Kasumi-1 (cell line): ENCODE measurements at places on chromosomes 2 and 18.

DNA sequence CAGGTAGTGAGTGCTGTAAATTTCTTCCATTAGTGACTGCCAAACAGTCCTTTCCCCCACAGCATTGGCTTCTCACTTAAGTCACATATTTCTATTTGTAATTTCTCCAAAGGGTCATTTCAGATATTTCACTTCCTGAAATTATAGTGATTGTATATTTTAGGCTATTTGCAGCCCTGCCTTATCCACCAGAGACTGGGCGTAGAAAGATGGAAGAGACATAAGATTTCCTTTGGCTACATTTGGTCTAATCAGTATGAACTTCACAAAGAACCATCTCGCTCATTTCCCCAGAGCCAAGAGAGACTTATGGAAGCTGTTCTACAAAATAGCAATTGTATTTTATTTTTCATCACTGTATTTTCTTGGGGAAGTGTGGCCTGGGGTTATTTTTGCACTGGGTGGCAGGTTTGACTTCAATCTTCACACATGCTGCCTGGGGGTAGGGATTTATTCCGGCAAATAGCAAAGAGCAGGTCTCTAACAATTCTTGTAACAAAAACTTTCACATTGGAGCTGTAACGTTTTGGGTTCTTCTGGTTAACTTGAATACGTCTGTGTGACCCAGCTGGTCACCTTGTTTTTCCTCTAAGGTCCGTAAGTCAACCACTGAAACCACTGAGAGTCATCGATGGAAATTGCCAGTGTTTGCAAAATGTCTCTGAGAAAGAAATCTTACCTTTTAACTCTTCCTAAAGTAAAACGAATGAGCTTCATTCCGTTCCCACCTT, 170.6 kb upstream of the SERPINE2 start:
- DNase-seq: no peak

- no peak for DNase-seq
Observed at GRCh38 chr2:98777076-98777475, 46.1 kb upstream of the MGAT4A start.

DNA sequence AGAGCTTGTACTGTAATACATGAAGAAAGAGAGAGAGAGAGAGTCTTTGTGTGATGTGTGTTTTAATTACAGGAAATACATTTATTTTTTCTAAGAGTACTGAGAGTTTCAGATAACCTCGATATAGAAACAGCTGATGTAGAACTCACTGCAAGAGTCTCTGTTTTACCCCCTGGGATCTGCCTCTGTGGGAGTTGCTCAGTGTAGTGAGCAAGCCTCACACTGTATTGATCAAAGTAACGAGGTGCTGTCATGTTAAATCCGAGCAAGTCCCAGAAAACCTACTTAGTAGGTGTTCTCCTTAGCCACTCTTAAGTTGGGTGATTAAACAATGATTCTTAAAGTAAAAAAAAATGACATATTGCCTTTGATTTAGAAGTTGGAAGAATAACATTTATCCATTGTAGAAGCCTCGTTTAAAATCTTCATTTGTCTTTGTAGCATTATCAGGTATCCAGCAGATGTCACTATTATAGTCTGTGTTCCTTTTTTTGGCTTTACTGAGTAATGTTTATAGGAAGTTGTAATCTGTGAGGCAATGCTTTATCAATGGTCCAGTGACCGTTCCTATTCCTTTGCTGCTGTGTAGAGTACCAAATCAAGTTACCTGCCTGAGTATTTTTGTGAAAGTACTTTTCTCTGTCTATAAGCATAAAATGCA, 219.0 kb downstream of the MYO3B start:
- peak; percentile 79 for DNase-seq

- DNase-seq: no peak
Observed at GRCh38 chr2:237691029-237691907, 63.9 kb downstream of the LRRFIP1 start.

DNA sequence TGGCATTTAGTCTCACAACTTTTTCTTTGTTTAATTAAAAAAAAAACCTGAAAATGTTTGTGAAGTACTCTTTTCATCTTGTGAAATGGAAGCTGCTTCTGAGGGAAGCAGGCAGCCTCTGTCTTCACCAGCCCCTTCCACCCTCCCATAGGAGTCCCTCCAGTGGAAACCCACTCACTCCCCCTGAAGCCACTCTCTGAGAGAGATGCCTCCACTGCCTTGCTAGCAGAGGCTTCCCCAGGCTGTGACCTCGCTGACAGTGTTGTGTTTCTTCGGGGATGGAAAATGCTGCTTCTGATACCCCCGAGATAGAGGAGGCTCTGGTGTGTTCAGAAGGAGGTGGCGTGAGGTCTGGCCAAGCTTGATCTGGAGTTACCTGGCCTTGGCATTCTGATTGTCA, 59.9 kb downstream of the SH3RF3 start:
- no peak for DNase-seq

GRCh38 chr2:45412754-45413379, 198.2 kb downstream of the SRBD1 start:
- no peak for DNase-seq

GRCh38 chr2:119433636-119434327, 2.1 kb downstream of the TMEM37 start:
- no peak for DNase-seq

DNA sequence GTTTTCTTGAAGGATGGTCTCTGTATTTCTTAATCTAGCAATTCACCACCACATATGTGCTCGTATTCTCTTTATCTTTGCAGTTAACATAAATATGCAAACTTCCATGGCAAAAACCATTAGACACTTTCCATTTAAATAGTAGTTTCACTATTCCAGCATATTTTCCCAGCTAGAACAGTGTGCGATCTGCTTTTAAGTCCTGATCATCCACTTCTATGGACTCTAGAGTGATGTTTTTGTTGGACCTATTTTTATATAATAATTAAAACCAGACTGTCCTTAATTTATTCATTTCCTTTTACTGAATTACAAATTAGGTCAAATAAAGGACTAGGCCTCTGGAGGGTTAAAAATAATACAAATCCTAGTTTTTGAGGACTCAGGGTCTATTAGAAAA, 418.4 kb upstream of the TRIB2 start:
- no peak for DNase-seq

DNA sequence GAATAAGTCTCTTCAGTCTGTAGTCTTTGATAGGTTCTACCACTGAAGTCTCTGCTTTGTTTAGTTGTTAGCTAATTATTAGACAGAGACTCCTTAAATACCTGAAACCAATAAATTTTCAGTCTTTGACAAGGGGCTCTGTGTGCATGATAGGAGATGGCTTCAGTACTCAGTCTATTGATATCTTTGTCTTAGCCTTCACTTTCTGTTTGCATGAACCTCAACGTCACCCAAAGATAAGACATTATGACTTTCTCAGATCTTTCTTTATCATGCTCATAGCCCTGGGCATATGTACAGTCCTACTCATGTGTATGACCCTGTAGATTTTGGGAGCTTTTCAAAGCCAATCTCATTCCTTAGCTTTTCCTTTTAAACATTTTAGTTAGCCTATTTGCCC, 183.5 kb upstream of the GCFC2 start:
- no peak for DNase-seq

DNA sequence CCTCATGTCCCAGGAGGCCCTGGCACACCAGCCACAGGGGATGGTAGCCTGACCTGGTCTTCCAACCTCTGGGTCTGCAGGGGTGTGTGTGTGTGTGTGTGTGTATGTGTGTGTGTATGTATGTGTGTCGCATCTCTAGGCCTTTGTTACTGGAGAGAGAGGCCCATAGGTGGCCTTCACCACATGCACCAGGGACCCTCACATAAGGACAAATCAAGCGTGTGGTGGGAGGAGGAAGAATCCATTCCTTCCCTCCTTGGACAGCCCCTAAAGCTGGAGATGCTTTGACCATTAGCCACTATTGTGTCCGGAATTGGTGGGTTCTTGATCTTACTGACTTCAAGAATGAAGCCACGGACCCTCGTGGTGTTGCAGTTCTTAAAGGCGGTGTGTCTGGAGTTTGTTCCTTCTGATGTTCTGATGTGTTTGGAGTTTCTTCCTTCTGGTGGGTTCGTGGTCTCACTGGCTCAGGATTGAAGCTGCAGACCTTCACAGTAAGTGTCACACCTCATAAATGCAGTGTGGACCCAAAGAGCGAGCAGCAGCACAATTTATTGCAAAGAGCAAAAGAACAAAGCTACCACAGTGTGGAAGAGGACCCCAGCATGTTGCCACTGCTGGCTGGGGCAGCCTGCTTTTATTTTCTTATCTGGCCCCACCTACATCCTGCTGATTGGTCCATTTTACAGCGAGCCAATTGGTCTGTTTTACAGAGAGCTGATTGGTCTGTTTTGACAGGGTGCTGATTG, 104.1 kb downstream of the DDX1 start:
- no peak for DNase-seq

GRCh38 chr2:48148841-48149430, 242.6 kb upstream of the FBXO11 start:
- DNase-seq: no peak

DNA sequence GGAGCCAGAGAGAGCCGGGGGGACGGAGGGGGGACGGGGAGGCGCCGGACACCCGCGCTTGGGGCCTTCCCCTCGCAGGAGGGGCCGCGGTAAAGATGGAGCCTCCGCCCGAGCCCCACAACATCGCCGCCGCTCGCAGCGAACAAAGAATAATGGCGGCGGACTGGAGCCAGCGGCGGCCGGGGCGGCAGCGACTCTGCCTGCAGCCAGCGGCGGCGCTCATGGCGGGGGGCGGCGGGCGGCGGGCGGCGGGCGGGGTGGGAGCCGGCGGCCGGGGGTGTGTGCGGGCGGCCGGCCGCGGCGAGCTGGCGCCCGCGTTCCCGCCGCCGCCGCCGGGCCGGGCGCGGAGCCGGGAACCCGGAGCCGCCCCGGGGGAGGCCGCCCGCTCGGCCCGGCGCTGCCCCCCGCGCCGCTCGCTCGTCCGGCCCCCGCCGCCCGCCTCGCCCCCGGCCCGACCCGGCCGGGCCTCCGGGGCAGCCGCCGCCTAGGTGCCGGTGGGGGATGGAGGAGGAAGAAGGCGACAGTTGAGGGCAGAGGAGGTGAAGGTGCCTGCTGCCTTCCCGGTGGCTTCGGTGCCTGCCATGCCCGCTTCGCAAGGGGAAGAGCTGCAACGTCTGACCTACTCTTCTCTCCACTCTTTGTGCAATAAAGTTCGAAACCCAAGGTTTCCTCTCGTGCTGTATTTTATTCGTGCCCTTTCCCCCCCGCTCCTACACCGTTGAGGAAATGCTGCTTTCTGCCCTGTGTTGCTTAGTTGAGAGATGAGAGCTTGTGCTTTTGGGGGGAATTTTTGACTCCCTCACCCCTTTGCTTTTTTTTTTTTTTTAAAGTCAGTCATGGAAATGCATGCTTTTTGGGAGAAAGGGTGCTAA, 634 bp downstream of the CREB1 start:
- peak; percentile 18 for DNase-seq

DNA sequence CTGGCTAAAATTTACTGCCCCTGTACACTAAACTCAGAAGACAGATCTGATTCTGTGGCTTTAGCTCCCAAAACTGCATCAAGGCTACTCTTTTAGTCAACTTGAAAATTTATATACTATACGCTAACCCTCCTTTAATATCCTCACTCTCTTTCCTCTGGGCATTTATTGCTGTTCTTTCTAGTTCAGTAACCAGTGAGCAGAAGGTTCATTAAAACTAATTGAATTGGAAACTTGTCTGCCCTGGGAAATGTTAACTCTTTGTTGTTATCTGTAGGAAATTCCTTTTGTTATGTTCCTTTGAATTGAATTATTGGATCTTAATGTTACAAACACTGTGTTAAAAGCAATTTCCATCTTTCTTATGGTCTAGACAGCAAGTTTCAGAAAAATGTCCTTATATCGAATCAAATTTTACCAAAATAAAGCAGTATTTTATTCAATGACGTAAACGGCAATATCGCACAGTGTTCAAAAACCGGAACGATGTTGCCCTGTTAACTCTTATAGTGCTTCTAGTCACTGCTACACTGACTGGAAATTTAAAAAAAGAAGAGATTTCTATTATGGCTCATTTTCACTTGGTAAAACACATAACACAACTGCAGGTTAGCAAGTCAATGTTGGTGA, 168.3 kb downstream of the NR4A2 start:
- DNase-seq: no peak

GRCh38 chr2:99850084-99850710, 292.2 kb downstream of the AFF3 start:
- DNase-seq: no peak

- DNase-seq: no peak
Observed at GRCh38 chr18:78974115-78974761, 5.4 kb upstream of the SALL3 start.

GRCh38 chr2:174080672-174081121, 115.5 kb upstream of the SP3 start:
- no peak for DNase-seq

DNA sequence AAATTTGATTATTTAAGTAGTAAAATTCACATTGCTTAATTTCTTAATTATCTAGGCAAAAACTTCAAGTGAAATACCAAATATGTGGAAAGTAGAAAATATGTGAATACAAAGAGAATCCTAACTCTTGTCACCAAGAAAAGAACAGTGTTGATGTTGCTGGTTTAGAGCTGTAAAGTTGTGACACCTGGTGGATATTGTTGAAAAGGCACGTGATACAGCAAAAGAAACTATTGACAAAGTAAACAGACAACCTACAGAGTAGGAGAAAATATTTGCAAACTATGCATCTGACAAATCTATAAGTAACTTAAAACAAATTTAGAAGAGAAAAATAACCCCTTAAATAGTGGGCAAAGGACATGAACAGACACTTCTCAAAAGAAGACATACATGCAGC, 25.6 kb upstream of the ZC3H15 start:
- peak; percentile 67 for DNase-seq

GRCh38 chr2:15152382-15152781, 408.8 kb downstream of the NBAS start:
- no peak for DNase-seq

GRCh38 chr18:76805221-76805620, 17.1 kb upstream of the ZNF236 start:
- peak; percentile 46 for DNase-seq

- DNase-seq: no peak
Observed at GRCh38 chr2:50951437-50951836, 80.5 kb downstream of the NRXN1 start.

DNA sequence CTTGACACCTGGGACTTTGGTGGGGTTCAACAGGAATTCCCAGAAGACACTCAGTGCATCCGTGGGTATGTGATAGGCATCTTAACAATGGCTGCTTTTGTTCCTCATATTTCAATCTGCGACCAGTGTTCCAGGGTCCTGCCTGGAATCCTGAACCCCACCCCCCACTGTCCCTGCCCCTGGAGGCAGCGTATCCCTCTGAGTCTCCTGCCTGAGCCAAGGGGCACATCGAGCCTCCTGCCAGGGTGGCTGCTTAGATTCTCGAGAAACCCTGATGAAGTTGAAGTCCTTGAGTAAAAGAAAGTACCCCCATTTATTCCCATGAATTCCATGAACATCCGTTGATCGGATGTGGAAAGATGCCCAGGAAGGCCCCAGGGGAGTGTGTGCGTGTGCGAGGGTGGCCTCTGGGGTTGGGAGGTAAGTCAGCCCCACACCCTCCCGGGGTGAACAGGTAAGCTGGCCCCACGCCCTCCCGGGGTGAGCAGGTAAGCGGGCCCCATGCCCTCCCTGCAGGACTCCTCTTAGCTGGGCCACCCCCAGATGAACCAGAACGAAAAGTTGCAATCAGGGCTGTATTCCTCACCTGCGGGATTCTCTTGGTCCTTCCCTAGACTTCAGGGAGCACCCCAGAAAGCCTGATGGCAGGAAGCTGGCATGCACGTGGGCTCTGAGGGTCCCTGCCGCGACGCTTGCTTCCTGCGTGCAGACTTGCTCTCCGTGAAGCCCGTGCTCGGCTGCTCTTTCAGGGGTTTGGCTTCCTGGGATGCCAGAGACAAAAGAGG, 253.3 kb downstream of the AGAP1 start:
- DNase-seq: no peak

- DNase-seq: peak; percentile 48
Observed at GRCh38 chr2:66432801-66433694, 1.9 kb upstream of the MEIS1 start.

- DNase-seq: peak; percentile 39
Observed at GRCh38 chr2:98487806-98488189, 43.1 kb downstream of the INPP4A start.
